H1 (cell line): ENCODE measurements at places on chromosomes 3 and 15.

GRCh38 chr3:141646760-141647561 lies 91.1 kb upstream of the RNF7 start:
- peak; percentile 31 for DNase-seq

DNA sequence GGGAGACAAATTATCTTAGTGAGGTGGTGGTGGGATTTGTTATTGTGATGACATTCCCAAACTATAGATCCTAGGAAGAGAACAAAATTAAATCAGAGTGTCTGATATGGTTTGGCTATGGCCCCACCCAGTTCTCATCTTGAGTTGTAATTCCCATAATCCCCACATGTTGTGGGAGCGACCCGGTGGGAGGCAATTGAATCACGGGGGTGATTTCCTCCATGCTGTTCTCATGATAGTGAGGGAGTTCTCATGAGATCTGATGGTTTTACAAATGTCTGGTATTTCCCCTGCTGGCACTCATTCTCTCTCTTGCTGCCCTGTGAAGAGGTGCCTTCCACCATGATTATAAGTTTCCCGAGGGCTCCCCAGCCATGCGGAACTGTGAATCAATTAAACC lies 62.0 kb downstream of the RPL22L1 start:
- no peak for DNase-seq

DNA sequence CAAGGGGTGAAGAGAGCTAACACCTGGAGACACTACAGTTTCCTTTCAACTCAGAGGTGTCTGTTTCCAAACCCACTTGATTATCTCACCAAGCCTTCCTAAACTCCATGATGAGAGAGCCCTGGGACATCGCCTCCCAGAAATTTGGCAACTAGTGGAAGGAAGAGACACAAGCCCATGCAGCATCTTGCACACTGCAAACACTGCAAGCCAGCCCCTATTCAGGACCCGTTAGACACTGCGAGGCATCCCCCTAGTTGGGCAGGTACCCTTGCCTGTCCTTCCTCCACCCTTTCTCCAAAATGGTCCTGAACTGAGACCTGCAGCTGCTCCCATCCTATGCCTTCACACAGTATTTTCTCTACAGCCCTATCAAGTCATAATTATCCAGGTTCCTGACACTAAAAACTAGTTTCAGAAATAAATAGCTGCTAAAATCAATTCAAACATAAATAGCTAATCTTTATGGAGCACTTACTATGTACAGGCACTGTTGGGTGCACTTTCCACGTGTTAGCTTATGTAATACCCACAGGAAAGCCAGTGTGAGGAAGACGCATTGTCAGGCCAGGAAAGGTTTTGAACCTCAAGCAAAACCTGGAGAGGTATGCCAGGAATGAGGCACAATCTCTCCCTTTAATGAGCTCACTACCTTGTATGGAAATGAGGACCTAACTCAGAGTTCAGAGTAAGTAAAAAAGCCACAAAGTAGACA lies 2.8 kb downstream of the MAGI1 start:
- DNase-seq: no peak

DNA sequence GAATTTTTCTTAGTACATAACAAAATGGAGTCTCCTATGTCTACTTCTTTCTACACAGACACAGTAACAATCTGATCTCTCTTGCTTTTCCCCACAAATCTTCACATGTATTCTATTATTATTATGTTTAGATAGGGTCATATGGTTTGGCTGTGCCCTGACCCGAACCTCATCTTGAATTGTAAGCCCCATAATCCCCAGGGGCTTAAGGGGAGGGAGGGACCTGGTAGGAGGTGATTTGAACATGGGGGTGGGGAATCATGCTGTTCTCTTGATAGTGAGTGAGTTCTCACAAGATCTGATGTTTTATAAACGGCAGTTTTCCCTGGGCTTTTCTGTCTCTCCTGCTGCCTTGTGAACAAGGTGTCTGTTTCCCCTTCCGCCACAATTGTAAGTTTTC lies 86.7 kb upstream of the SELENOK start:
- DNase-seq: no peak

- DNase-seq: no peak
Observed at GRCh38 chr15:31499236-31499952, 172.8 kb downstream of the KLF13 start.

DNA sequence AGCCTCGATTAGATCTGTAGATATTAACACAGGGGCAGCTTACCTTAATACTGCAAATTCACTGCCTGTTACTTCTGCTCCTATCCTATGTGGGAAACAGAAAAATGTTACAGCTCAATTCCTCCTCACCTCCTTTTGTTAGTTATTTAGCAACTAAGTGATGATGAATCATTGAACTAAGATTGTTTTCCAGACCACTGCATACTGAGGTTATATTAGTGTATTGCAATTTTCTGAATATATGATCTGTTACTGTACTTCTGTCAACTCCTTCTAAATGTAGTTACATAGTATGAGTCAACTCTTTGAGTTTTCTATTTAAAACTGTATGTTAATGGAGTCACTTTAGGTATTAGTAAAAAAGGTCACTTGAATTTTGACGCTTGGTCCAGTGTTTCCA lies 331.5 kb upstream of the SLCO3A1 start:
- no peak for DNase-seq

- DNase-seq: no peak
Observed at GRCh38 chr3:71033681-71034220, 549.8 kb downstream of the FOXP1 start.

GRCh38 chr3:6120786-6121185 lies 740.1 kb upstream of the GRM7 start:
- no peak for DNase-seq

DNA sequence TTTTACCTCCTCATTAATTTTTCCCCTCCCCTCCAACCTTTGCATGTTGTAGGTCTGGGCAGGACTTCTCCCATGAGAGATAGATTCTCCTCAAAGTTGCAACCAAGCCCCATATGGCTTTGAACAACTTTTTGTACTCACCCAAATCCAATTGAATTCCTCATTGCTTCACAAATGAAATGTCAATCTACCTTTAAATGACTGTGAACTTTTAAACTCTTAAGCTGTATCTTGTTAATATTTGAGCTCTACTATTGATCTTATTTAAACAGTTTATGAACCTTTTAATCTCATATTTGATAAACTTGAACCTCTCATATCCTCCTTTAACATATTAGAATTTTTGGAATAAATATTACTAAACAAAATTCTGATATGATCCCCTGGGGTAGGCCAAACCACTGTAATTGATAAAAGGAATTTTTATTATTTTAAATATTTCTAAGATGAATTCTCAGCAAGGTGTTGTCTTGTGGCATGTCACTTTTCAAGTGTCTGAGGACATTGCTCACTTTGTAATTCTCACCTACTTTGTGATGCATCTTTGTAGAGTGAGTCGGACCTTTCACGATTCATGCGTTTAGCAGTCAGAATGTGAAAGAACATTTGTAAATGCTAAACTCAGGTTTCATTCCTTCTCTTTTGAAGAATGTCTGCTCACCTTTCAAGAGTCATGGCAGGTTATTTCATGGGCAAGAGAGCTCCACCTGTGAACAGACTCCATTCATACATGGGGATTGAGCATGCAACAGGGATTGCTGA lies 23.4 kb upstream of the GREM1 start:
- no peak for DNase-seq

DNA sequence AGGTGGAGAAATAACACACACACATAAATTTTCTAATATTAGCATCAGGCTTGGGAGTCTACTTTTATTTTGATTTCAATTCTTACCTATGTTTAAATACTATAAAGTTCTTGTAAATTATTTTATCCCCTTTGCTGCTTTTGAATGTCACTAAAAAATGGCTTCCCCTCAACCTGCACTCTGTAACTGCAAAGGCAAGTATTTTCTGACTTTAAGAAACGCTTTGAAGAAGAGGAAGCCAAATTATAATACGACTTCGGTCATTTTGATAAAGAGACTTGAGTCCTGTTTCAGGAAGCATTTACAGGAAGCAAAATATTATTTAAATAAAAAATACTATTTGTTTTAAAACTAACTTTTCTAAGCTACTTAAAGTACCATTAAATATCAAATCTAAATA lies 627.7 kb upstream of the AGTR1 start:
- no peak for DNase-seq

DNA sequence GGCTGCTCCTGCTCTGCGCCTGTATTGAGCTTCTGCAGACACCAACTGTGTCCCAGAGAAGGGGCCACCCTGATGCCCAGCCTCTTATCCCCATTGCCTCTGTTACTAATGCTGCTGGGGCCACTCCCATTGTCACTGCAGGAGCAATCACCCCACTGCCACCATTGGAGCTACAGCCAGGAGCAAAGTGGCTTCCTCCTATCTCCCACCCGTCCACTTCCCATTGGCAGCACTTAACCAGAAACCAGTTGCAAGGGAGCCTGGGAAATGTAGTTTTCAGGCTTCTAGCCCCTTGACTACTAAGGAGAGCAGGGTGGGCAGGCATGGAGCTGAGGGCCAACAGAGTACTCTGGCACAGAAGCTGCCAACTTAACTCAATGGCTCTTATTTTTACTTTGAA lies 55.9 kb upstream of the KLF13 start:
- DNase-seq: peak; percentile 62

- no peak for DNase-seq
Observed at GRCh38 chr3:27081992-27082607, 287.1 kb downstream of the NEK10 start.

DNA sequence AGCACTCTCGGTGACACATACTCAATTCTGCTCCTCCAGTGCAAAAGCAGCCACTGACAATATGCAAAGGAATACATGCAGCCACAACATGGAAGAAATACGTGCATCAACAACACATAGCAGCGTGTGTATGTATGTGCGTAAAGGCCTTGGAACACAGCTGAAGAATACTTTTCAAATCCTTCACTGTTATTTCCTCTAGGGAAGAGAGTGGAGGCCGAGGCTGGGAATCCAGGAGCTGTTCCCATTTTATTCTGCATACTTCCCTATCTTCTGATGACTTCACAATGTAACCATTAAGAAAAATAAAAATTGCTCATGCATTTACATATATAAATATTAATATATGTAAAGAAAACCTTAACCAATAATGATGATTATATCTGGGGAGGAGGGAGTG lies 36.6 kb upstream of the MGLL start:
- no peak for DNase-seq

- no peak for DNase-seq
Observed at GRCh38 chr3:9903238-9903624, 583 bp downstream of the IL17RE start.

GRCh38 chr3:116103868-116104530 lies 341.3 kb downstream of the LSAMP start:
- no peak for DNase-seq

- DNase-seq: no peak
Observed at GRCh38 chr15:42149493-42150218, 6.8 kb downstream of the PLA2G4F start.

DNA sequence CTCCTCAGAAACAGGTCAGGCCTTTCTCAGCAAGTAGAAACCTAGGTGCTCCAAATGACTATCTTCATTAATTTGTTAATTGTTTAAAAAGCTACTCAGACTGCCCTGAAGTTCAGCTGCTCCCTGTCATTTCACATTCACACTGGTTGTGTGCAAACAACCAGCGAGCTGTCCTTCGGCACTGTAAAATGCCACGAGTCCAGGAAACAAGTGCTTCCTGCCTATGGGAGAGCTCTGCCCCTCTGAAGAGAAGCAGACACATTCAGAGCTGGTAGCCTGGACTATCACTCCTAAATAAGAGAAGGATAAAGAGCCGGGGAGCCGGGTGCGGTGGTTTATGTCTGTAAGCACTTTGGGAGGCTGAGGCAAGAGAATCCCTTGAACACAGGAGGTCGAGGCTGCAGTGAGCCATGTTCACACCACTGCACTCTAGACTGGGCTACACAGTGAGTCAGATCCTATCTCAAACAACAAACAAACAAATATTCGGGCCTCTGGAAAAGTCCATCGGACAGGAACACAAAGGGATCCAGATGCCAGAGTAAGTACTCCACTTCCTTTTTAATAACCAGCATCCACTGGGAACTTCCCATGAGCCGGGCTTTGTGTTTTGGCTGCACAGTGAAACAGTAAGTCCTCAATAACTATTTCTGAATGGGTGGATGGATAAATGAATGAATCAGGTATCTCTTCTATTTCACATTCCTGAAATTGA lies 114.4 kb upstream of the WNT5A start:
- no peak for DNase-seq

- DNase-seq: peak; percentile 39
Observed at GRCh38 chr3:128276577-128277183, 123.4 kb downstream of the EEFSEC start.

DNA sequence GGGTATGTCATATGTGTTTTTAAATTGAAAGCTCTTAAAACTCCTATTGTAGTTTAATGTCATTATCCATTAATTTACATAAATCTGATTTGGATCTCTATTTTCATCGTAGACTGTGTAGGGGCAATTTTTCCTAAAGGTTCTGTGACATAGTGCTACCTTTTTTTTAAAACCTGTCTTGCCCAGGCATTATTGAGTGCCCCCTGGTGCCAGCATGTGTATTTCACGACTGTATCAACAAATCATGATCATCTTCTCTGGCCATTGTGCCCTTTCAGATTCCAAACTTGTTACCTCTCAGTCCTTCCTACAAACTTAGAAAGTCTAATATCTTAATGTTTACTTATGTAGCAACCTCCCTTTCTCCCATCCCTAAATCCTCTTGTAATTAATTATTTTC lies 97.2 kb upstream of the FLNB start:
- no peak for DNase-seq

DNA sequence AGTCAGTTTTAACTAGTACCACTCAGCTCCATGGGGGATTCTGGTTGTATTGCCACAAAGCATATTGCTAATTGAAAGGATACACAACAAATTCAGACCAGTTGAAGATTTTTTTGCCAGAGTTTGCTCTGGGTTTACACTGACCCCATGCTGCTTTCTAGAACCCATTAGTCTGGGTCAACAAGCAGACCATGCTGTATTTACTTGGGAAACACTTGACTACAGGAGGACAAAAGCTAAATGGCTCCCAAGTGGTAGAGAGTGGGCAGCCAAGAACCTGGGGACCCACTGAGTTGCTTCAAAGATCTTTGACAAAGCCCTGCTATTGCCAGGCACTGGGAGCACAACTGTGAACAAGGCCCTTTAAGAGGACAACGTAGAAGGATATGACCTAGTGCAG lies 86.8 kb upstream of the PSMD6 start:
- no peak for DNase-seq

DNA sequence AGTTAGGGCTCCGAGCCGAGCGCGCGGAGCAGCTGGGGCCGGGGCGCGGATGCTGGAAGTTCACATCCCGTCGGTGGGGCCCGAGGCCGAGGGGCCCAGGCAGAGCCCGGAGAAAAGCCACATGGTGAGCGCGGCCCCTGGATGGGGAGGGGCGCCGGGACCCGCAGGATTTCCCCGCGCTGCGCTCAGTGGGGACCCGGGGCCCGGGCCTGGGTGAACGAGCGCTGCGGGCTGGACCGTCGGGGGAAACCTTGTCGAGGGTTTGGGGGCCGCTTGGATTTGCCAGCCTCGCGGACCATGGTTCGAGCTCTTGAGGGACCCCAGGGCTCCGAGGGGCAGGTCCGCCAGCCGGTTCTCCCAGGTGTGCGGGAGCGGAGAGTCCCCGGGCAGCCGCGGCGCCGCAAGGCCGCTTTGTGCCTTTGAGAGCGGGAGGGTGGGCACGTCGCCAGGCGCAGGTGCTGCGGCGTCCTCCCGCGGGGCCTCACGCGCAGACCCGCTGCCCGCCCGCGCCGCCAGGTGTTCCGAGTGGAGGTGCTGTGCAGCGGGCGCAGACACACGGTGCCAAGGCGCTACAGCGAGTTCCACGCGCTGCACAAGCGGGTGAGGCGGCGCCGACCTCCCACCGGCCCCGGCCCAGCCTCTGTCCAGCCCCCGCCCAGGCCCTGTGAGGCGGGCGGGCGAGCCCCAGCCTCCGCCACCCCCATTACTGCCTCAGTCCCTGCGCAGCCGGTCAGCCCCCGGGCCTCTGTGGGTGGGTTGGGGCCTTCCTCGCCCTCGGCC lies at the start of gene SNX22:
SNX22 (plus strand) TSS at position 5 of the 780 bp plus-strand sequence; CDS start at position 50, 45 bp downstream.
- DNase-seq: no peak
